ENCODE measurements at places on chromosomes 6 and 20.
A peak's percentile ranks its signal among the peaks of the same experiment; 100 is the strongest.

- DNase-seq, result no peak
Observed at GRCh38 chr6:98986071-98986615, 38.4 kb upstream of the FBXL4 start.

GRCh38 chr6:48475275-48475674, 364.3 kb upstream of the PTCHD4 start:
- no peak for DNase-seq

GRCh38 chr6:159535656-159536350, 157.2 kb downstream of the SOD2 start:
- no peak for DNase-seq

DNA sequence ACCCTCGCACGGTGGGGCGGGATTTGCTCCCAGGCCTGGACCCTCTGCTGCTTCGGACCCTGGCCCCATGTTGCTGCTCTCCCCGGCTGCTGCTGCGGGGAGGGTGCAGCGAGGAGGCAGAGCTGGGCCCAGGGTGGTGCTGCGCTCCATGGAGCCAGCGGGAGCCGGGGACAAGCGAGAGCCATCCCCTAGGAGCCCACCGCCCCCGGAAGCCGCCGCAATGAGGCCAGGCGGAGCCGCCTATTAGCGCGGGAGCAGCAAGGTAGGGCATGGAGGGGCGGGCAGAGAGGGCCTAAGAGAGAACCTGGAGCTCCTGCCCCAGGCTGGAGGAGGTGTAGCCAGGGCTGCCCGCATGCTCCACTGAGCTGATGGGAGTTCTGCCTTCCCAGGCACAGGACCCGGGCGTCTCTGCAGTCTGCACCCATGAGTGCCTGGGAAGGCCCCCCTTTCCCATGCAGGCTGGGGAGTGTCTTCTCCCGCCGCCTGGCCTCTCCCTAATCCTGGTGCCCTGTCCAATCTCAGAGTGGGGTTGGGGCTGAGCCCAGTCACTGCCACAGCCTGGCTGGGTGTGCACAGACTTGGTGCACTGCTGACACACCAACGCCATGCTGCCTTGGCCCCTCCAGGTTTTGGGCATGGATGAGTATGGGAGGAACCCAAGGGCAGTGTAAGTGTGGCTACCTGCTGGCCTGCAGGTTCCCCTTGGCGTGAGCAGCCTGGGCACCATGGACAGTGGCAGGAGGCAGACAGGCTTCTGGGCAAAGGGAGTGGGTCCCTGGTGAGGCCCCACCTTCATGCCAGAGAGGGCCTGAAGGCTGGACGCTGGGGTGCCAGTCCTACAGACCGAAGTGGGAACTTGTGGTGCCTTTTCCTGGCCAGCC, 360.6 kb upstream of the MAP3K7 start:
- DNase-seq, result no peak

DNA sequence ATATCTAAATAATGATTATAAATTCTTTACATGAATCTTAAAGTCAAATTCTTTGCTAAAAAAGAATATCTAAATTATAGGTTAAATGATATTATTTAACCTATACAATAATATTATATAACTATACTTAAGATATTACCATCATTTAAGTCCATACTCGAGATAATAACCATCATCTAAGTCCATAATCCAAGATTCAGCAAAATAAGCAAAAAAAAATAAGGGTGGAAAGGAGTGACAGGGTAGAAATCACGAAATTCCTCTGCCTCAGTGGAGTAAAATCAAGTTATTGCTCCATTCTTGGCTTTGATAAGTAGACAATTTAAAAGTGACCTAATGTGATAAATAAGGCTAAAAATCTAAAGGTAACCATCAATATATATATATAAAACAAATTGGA, 9.7 kb downstream of the IL17A start:
- DNase-seq, result no peak

GRCh38 chr20:64077876-64078551, 1.3 kb downstream of the RGS19 start:
- no peak for DNase-seq

- no peak for DNase-seq
Observed at GRCh38 chr6:38651121-38651784, 11.5 kb upstream of the BTBD9 start.

- DNase-seq, result no peak
Observed at GRCh38 chr6:157556671-157557430, 175.9 kb downstream of the ZDHHC14 start.

- no peak for DNase-seq
Observed at GRCh38 chr6:18667612-18668011, 280.5 kb downstream of the RNF144B start.

DNA sequence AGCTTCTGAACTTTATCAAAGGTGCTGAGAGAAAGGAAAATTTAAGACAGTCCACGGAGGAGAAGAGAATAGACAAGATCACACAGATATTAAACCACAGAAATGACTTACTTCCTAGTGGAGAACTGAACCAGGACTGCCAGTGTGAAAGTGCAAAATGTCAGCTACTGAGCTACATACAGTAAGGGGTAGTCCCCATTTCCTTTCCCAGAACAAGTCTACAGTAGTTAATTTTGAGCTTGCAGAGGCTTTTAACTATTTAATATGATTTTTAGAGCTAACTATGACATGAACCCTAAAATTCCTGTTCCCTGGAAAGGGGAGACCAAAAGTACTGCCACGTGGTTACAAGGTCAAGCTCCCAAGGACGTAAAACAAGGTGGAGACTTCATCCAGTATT, 45.1 kb downstream of the CEP85L start:
- DNase-seq, result no peak

DNA sequence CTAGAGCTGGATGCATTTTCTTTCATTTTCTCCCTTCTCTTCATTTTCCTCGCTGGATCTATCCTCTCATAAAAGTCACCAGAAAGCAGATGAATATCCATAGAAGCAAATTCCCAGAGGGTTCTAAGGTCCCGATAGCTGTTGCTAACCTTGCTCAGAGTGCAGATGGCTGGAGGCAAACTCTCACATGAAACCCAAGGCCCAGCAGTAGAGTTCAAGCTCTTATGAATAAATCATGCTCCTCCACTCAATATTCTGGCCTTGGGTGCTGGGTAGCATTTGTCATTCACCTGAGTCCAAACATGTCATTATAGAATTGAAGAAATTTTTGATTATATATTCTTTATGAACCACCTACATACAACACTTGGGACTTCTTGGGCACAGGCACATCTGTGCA, 539.7 kb upstream of the MARCKS start:
- no peak for DNase-seq

DNA sequence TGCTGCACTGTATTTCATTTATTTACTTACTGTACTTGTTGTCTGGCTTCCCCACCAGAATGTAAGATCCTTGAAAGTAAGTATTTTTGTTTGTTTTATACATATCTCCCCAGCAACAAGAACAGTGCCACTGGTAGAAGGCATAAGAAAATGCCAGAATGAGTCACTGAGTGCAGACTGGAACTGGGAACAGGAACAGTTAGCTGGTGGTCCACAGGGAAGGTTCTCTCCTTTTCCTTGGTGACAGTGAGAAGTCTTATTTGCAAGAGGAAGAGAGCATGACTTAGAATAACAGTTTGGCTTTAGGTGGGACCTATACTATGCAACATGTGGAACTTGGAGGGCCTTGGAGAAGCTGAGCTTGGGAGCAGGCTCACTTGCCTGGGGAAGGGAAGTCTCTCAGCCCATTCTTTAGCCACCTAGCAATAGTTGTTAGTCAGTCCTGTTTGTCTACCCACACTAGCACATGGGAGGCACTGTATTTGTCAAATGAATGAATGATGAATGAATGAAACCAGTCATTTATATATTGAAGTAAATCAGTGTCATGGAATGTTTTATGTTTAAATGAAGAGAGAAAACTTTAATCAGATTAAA, 203.5 kb downstream of the KCNQ5 start:
- peak; percentile 53 for DNase-seq

DNA sequence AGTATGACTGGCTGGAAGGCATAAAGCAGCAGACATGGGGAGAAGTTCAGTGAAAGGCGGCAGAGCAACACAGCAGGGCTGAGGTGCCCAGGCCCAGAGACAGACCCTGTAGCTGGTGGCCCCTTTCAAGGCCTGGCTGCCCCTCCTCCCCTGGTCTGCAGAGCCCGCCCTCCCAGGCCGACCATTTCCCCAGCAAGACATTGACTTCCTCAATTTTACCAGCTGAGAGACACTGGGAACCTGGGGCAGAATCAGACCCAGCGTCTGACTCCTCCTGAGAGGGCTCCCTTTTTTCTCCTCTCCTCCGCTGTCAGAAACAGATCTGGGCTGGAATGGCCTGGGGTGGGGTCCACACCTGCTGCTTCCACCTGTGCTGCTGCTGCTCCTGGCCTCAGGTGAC, at the start of gene TREML4:
Gene TREML4, plus strand, starts transcription at position 254 of the 400 bp plus-strand sequence. Its CDS starts 79 bp downstream, at position 333.
- DNase-seq, result no peak

- no peak for DNase-seq
Observed at GRCh38 chr20:15251171-15251570, 913.8 kb upstream of the FLRT3 start.

DNA sequence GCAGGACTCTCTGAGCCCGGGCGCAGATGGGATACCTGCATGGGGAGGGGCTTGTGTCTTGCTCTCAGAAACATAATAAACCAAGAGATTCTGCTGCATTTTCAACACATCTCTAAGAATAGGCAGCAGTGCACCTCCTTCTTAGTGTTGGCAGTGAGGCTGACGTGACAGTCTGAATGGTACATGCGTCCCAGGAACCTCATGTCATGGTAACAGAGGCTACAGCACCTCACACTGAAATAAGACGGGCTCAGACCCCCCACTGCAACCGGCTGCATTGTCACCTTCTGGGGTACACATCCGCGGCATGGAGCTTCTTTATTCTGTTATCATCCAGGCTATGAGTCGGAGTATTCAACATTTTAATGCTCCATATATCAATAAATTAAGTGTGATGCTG, 397.3 kb upstream of the AGPAT4 start:
- DNase-seq, result no peak

DNA sequence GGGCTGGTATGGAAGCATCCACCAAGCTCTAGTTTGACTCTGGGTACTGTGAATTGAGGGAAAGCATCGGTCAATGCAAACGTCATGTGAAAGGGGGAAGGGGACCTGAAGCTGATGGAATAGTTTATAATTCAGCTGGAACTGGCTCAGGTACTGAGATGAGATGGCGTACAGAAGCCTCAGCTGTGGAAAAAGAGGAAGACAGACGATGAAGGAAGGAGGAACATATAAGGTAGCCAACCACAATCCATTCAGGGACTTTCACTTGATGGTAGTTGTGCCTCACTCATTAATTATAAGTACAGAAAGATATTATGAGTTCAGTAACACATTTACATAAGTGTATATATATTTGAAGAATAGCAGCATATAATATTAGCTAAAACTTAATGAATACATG, 2.7 kb downstream of the CALHM5 start:
- no peak for DNase-seq

- peak; percentile 88 for DNase-seq
Observed at GRCh38 chr6:126033696-126034095, 47.4 kb downstream of the TRMT11 start.

DNA sequence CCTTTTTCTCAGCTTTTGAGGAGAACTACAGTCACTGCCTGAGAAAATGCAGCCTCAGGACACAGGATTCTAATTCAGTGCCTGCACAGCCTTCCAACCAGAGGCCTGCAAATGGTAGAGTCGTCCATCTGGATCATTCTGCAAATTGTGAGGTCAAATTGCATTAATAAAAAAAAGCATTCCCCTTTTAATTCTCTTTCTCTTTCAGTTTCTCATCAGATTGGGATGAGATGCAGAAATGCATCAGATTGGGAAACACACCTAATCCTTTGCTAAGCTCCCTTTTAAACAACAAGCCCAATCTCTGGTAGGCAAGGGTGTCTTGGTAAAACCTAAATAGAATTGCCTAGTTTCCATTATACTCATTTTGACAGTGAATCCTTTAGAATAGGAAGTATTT, 838.8 kb downstream of the MAFB start:
- DNase-seq, result no peak

DNA sequence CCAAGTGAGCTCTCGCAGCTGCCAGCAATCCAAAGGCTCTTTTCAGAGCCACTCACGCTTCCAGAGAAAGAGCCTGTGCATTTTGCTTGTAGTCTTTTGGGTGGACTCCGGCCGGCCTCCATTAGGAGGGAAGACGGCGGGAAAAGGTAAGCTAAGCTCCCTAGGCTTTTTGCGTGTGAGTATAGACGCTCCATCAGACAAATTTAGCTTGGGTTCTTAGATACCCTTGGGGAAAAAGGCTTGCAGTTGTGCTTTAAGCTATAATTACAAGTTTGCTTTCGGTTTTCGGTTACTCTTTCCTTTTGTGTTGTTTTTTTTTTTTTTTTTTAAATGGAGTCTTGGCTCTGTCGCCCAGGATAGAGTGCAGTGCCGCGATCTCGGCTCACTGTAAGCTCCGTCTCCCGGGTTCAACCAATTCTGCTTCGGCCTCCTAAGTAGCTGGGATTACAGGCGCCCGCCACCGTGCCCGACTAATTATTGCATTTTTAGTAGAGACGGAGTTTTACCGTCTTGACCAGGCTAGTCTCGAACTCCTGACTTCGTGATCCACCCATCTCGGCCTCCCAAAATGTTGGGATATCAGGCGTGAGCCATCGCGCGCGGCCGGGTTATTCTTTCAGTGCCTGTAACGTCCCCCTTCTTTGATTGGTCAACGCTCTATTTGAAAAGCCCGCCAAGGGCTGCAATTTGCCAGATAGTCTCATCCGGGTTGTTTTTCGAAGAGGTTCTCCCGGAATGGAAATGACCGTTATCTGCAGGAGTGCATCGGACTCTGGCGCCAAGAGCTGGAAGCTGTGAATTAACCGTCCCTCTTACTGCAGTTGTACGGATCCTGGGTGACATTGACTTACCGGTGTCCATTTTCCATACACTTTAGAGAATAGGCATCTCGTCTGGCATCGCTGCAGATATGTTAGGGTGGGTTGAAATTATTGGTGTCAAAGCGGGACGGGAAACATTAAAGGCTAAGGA, 18.1 kb downstream of the OR2B2 start:
- DNase-seq, result peak; percentile 97

DNA sequence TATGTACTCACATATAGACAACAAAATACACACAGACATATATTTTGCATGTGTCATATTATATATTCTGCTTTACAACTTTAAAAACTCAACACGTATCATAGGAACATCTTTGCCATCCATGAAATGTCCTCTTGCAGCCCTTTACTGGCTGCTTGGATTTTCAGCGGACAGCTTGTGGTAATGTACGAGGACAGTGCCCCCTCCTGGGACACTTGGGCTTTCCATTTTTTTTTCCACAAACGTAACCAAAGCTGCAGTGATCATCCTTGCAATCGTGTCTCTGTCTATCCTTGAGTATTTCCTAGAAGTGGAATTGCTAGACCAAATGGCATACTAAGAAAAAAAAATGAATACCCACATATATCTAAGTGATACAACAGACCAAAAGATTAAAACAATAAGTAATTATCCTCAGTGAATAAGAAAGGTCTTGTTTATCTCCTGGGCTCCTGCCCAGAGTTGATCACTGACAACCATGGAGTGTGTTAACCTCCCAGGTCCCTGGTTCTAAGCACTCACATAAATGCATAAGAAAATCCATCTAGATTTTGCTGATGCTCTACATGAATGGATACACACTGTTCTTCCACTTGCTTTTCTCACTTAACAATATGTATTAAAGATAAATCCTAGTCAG, 18.1 kb downstream of the BPI start:
- DNase-seq, result peak; percentile 71

- DNase-seq, result peak; percentile 46
Observed at GRCh38 chr6:42251500-42251899, 33.8 kb upstream of the MRPS10 start.

GRCh38 chr20:6339176-6339575, 216.3 kb upstream of the FERMT1 start:
- no peak for DNase-seq

GRCh38 chr6:150220634-150221551, 78.0 kb downstream of the PPP1R14C start:
- no peak for DNase-seq

GRCh38 chr6:7615611-7616383, 25.8 kb downstream of the SNRNP48 start:
- peak; percentile 63 for DNase-seq
